Dermis lymphatic vessel endothelial cell (primary cell): ENCODE measurements at places on chromosomes 1 and 21. TPM values are rescaled to one million over a fixed set of nuclear protein-coding genes. Genes with fewer than 3 reads are reported as not detected.

PPM1J gene
- total RNA-seq: 0.43 and 0.65 TPM in 2 replicates

RGS13 gene
- not detected in 2 replicates for total RNA-seq

CRYAA gene
- total RNA-seq: not detected in 2 replicates

KCNT2 gene
- under 0.01 and 0.09 TPM in 2 replicates for total RNA-seq

OR2T27 gene
- total RNA-seq: not detected in 2 replicates

ADAMTS5 gene
- total RNA-seq: 0.43 and 2.9 TPM in 2 replicates

H3-3A gene
- 317 and 327 TPM in 2 replicates for total RNA-seq

PADI1 gene
- 0.09 and 0.11 TPM in 2 replicates for total RNA-seq

G0S2 gene
- 0.33 TPM in 1 of 2 replicates, not detected in the other for total RNA-seq

TRIM67 gene
- not detected in 2 replicates for total RNA-seq

KCND3 gene
- 0.09 and 1.3 TPM in 2 replicates for total RNA-seq
